ENCODE measurements at places on chromosomes 5 and 9.
A peak's percentile ranks its signal among the peaks of the same experiment; 100 is the strongest.

GRCh38 chr5:134874831-134875655 is 872 bp downstream of the TXNDC15 start:
- DNase-seq = peak; percentile 57

DNA sequence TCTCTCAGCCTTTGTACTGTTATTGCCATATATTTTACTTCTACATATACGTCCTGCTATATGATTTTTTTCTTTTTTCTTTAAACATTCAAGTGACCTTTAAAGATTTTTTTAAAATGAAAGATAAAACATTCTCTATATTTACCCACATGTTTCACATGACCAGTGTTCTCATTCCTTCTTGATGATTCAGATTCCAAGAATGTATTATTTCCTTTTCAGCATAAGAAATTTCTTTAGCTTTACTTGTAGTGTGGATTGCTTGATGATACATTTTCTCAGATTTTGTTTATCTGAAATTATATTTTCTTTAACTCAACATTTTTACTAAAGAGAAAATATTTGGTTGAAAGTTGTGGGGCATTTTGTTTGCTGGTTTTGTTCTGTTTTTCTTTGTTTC is 792.1 kb downstream of the BRINP1 start:
- DNase-seq = no peak

GRCh38 chr9:123005964-123006363 is 27.5 kb upstream of the GPR21 start:
- no peak for DNase-seq

DNA sequence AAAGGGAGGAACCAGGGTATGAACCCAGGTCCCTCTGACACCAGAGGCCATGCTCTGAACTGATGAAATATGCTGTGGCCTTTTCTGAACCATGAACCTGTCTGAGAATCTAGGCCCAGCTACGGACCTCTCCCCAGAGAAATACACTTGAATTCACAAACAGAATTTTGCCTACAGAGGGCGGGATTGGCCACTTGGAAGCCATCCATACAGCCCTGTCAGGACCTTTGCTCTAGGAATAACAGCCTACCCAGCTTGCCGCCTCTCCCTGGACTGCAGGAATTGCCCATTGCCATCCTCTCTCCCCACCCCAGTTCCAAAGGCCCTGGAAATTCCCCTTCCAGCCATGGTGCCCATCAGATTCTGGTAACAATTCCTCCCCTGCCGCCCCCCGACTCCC is 26.6 kb downstream of the MORN5 start:
- DNase-seq = no peak

- DNase-seq = no peak
Observed at GRCh38 chr9:123597876-123598556, 242.0 kb downstream of the CRB2 start.

GRCh38 chr5:610744-611730 is 1.1 kb upstream of the CEP72 start:
- DNase-seq = no peak
